ENCODE measurements at places on chromosomes 3 and 15. TPM values are rescaled to one million over a fixed set of nuclear protein-coding genes. Genes with fewer than 3 reads are reported as not detected.
A peak's percentile ranks its signal among the peaks of the same experiment; 100 is the strongest.

- no peaks in the 10 kb centered on the region for H3K36me3 ChIP-seq
- DNase-seq: peak; percentile 36
- peaks cover 2% of the 10 kb centered on the region for H3K4me1 ChIP-seq
- no peak overlapping the region for H3K27ac ChIP-seq
Observed at GRCh38 chr3:165463531-165463930, 267.3 kb upstream of the SLITRK3 start.

The CYP11A1 gene
- total RNA-seq: 0.28 TPM

GRCh38 chr3:168040607-168041208 lies 55.0 kb downstream of the GOLIM4 start:
- no peak overlapping the region for H3K4me3 ChIP-seq
- peaks cover 12% of the 10 kb centered on the region for H3K36me3 ChIP-seq
- no peaks in the 10 kb centered on the region for H3K27me3 ChIP-seq
- DNase-seq: peak; percentile 74

- no peaks in the 10 kb centered on the region for H3K36me3 ChIP-seq
- H3K27me3 ChIP-seq: peaks cover 8% of the 10 kb centered on the region
- DNase-seq: no peak
- no peak overlapping the region for H3K4me3 ChIP-seq
- H3K4me1 ChIP-seq: no peaks in the 10 kb centered on the region
Observed at GRCh38 chr15:81084716-81085115, 49.4 kb upstream of the CFAP161 start.

DNA sequence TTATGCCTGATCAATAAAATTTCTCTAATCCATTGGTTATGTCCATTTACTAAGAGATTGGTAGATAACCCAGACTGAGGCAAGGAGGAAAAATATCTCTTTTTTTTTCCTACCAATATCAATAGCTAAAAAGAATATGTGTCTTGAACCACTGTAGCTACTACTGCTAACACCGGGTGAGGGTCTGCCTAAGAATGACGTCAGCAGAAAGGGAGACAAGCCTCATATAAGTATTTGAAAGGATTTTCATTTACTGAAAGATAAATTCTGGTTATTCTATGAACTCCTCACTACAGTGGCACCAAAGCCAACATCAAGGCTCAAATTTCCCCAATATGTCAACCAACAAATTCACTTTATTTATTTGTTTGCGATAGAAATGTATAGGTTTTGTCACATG lies 389.0 kb upstream of the ALCAM start:
- DNase-seq: no peak
- no peaks in the 10 kb centered on the region for H3K4me1 ChIP-seq
- H3K27ac ChIP-seq: no peak overlapping the region
- H3K4me3 ChIP-seq: no peak overlapping the region
- no peaks in the 10 kb centered on the region for H3K36me3 ChIP-seq
- no peaks in the 10 kb centered on the region for H3K27me3 ChIP-seq

DNA sequence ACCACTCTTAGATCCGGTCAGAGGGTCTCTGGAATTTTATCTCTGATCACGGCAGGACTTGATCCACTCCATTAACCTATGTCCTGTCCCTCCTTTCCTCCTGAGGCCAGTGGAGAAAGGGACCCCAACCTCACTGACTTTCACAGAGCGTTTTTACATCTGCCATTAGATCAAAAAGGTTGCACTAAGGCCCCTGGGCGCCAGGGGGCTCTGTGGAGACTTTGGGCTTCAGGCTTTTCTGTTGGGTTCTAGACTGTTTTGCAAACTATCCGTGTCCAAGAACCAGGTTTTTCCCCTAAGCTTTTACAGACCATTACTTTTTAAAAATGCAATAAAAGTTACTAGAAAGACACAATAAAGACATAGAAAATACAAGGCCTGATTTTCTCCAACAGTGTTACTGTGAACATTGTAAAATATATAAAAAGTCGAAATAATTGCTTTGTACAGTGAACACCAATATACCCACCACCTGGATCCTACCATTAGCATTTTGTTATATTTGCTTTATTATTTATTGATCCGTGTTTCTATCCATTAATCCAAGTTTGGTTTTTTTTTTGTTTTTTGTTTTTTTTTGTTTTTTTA lies 159.7 kb downstream of the POLR2M start:
- no peak overlapping the region for H3K4me3 ChIP-seq
- no peaks in the 10 kb centered on the region for H3K27me3 ChIP-seq
- no peaks in the 10 kb centered on the region for H3K36me3 ChIP-seq
- H3K27ac ChIP-seq: no peak overlapping the region
- H3K4me1 ChIP-seq: no peaks in the 10 kb centered on the region

The ONECUT1 gene
- not detected for total RNA-seq

- peaks cover 6% of the 10 kb centered on the region for H3K4me1 ChIP-seq
- H3K27me3 ChIP-seq: no peaks in the 10 kb centered on the region
- H3K27ac ChIP-seq: peak overlapping the region; percentile 1
- peaks cover 16% of the 10 kb centered on the region for H3K36me3 ChIP-seq
Observed at GRCh38 chr15:72340366-72340765, 20.4 kb upstream of the CELF6 start.

The CD200 gene
- total RNA-seq: 1.1 TPM

The RBP2 gene
- not detected for total RNA-seq

The THBS1 gene
- 3,217 TPM for total RNA-seq

DNA sequence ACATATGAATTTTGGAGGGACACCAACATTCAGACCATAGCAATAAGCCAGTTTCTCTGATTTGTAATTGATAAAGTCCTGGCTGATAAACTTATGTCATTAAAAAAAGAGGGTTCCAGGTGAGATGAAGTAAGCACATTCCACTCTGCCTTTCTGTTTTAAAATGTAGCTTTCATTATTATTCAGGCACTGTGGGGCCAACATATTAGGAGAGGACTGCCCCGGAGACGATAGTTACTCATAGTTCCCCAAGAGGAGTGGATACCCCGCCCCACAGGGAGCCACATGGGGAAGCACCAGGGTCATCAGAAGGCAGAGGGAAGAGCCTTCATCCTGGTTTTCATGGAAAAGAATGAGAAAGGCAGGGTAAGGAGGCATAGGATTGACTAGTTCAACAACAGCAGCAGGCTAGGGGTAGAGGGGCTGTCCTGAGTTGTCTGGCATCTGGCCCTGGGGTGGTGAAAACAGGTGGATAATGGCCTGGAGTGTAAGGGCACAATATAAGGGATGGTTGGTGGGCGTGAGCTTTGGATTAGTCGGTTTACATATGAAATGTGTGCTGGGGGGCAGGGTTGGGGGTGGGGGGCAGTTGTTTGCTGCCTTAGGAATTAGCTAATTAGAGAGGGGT lies 78.7 kb upstream of the PROK2 start:
- H3K4me3 ChIP-seq: no peak overlapping the region
- H3K36me3 ChIP-seq: no peaks in the 10 kb centered on the region
- DNase-seq: no peak
- H3K27me3 ChIP-seq: peaks cover 10% of the 10 kb centered on the region
- no peaks in the 10 kb centered on the region for H3K4me1 ChIP-seq

GRCh38 chr3:56233742-56234141 lies 234.5 kb downstream of the ERC2 start:
- H3K36me3 ChIP-seq: no peaks in the 10 kb centered on the region
- H3K27ac ChIP-seq: no peak overlapping the region
- H3K4me1 ChIP-seq: no peaks in the 10 kb centered on the region
- no peak overlapping the region for H3K4me3 ChIP-seq
- H3K27me3 ChIP-seq: no peaks in the 10 kb centered on the region

Data from IMR-90 (cell line).